Stimulated activated CD8-positive, alpha-beta memory T cell treated with anti-CD3 and anti-CD28 coated beads, Interleukin-4, amount 100 ng/mL, for 24 hours (primary cell): ENCODE measurements at places on chromosomes 3 and 15.

- DNase-seq, result no peak
These were observed 71.6 kb upstream of the SYN2 start for GRCh38 chr3:11932636-11933035.

GRCh38 chr3:17059989-17060550, 175.3 kb downstream of the PLCL2 start:
- DNase-seq, result no peak

- DNase-seq, result no peak
These were observed 61.3 kb downstream of the PPARG start for GRCh38 chr3:12349895-12350811.

GRCh38 chr3:195103623-195104022, 167.3 kb downstream of the XXYLT1 start:
- no peak for DNase-seq

- no peak for DNase-seq
These were observed 8.5 kb upstream of the UBXN7 start for GRCh38 chr3:196440696-196441095.

DNA sequence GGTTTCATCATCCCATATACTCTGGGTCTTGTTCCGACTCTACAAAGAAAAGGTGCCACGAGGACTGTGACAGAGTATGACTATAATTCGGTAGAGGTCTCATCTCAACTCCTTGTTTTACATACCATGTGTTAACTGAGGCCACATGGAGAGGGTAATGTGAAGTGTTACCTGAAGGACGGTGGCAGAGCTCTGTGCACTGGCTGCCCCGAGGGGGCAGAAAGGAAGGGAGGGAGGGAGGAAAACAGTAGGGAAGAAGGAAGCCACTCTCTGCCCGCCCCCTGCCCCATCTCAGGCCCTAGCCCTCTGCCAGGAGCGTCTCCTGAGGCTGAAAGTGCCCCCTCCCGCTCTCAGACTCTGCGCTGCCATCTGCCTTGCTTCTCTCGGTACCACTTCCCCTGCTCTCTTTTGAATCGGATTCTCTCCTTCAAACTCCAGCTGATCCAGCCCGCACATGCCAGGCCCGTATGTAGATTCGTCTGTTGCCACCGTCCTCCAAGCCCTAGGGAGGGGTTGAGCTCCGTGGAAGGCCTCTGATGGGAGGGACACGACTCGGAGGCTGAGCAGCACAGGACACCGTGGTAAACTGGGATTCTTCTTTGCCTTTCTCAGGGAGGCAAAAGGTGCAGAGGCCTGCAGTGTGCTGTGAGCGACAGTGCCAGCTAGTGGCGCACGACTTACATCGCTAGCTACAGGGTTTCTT, 70.5 kb upstream of the ATP10A start:
- peak; percentile 48 for DNase-seq

DNA sequence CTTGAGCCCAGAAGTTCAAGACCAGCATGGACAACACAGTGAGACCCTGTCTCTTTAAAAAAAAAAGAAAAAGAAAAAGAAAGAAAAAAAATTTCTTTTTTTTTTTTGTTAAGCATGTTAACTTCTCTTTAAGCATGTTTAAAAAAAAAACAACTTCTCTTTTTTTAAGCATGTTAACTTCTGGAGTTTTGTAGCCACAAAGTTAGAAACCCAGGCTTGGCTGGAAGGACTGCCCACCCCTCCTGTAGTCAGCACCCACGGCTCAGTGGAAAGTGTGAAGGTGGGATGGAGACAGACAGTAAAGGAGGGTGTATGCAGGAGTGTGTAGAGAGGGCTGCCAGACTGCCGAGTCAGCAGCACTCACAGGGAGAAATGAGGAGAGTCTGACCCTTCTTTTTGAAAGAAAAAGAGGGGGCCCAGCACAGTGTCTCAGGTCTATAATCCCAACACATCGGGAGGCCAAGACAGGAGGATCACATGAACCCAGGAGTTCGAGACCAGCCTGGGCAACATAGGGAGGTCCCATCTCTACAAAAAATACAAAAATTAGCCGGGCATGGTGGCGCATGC, 33.2 kb downstream of the GOLGA8S start:
- DNase-seq, result no peak
